ENCODE measurements at places on chromosomes 6 and 20. TPM values are rescaled to one million over a fixed set of nuclear protein-coding genes. Genes with fewer than 3 reads are reported as not detected.

DNA sequence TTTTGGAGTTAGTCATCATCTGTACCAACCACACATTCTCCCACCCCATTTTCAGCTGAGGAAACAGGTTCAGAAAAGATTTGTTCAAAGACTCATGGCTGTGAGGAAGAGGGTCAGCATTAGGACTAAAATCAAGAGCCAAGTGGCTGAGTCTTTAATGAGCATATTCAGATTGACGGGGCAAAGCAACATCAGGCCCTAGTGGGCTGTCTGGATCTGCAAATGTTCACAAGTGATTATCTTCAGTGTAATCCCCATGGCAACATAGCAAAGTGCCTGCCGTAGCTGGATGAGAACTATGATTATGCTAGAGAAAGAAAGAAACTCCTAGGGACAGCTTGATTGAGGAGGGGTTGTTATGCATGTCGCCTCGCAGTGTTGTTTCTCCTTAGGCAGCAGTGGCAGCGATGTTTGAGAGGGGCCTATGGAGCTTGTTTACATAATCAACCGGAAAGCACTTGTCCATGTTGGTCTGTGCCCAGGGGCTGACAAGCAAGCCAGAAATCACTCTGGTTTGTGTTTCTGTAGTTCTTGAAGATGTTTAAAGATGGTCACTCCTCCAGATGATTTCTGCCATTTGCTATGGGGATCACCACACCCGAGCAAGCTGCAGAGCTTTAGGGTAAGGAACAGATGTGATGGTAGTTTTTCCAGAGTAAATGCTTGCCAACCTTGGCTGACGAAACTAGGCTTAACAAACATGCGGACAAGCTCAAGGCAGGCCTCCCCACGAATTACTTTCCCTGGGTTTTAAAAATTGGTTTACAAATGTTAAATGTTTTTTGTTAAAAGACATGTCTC is 124.3 kb upstream of the MLIP start:
- DNase-seq, result no peak

- DNase-seq, result no peak
These were observed 124.1 kb upstream of the DST start for GRCh38 chr6:56766806-56767178.

DNA sequence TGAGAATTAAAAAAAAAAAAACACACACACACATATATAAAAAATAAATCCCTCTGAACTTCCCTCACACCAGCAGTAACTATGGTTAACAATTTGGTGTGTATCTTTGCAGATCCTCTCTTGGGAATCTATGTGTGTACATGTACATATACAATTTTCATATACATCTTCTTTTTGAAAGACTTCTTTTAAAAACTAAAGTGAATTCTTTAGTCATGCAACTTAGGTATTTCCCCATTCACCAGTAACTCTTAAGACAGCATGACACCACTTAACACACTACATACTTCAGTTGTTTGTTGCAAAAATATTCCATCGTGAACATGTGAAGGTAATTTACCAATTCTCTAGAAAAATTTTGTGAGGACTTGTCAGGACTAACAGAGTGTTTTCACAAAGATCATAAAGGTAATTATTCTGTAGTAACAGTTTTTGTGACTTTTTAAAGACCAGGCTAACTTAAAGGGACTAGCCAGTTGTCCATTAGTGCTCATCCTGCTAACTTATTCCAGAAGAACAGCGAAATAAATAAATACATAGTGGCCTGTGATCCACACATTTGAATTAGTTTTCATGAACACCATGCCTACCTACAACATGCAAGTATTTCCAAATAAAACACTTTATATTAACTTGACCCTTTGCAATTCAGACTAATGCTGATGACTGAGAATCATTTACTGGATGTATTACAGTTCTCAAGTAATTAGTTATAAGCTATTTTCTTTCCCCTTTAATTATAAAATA is 12.1 kb downstream of the RBM39 start:
- DNase-seq, result no peak

GRCh38 chr6:93918258-93918657 is 498.9 kb upstream of the EPHA7 start:
- no peak for DNase-seq

- no peak for DNase-seq
These were observed 56.3 kb upstream of the LAMA2 start for GRCh38 chr6:128826606-128827005.

LY6G6D gene
- polyA plus RNA-seq, result not detected

All from left kidney (tissue), 8 donors.